ENCODE measurements at places on chromosomes 1 and 21.
A peak's percentile ranks its signal among the peaks of the same experiment; 100 is the strongest.

GRCh38 chr21:26199456-26199855 lies 28.9 kb upstream of the APP start:
- no peak for DNase-seq

DNA sequence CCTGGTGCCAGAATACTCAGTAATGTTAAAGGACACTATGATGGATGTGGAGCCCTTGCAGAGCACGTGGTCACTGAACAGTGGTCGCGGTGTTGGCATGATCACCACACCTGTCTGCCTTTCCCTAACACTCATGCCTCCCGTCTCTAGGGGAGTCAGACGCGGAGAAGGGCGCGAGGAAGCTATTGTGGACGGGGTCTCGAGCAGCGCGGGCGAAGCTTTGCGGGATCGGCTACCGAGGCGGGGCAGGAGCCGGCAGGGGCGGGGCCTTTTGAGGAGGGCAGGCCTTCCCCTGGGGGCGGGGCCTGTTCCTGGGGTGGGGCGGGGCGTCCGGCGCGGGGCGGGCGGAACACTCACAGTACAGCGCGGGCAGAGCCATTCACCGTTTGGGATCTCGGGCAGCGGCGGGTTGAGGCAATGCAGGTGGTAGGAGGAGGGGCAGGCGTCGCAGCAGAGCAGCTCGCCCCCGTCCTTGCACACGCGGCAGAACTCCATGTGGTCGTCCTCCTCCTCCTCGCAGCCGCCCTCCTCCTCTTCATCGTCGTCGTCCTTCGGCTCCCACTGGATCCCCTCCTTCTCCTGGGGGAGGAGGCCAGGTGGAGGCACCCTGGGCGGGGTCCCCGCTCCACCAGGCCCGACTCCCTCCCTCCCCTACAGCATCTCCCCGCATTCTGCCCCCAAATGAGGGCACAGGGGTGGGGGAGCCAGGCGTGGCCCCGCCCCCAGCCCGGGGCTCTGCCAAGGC lies 31.5 kb downstream of the CHD5 start:
- peak; percentile 81 for DNase-seq

GRCh38 chr1:209877087-209877764 lies 49.5 kb downstream of the UTP25 start:
- no peak for DNase-seq

- no peak for DNase-seq
These were observed 3.0 kb downstream of the OLFML3 start for GRCh38 chr1:113981962-113982931.

DNA sequence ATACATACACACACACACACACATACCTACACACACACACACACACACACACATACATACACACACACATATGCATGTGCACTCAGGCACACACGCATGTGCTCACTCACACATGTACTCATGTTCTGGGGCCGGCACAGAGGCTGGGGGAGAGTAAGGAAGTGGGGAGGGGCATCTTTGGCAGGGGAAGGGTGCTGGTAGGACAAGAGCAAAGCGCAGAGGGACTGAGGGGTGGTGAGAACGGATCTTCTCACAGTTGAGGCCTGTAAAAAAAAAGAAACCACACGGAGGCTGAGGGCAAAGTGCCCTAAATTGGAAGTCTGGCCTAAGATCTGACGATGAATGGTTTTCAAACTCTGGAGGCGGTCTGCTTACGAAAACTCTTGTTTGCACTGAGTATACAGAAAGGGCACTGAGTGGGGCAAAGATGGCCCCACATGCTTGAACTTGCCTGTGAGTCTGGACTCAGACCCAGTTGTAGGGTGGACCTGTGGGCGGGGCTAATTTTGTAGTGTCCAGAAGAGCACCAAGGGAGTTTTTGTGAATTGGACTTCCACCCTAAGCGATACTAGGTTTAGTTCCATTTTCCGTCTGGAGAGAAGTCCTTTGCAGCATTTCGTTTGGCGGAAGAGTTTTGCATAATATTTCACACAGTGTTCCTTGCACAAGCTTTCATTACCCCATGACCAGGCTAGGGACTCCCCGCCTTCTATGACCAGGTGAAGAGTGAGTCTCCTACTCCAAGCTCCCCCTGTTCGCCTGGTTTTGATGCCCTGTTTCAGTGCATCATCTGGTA lies 79.3 kb upstream of the LYST start:
- no peak for DNase-seq

DNA sequence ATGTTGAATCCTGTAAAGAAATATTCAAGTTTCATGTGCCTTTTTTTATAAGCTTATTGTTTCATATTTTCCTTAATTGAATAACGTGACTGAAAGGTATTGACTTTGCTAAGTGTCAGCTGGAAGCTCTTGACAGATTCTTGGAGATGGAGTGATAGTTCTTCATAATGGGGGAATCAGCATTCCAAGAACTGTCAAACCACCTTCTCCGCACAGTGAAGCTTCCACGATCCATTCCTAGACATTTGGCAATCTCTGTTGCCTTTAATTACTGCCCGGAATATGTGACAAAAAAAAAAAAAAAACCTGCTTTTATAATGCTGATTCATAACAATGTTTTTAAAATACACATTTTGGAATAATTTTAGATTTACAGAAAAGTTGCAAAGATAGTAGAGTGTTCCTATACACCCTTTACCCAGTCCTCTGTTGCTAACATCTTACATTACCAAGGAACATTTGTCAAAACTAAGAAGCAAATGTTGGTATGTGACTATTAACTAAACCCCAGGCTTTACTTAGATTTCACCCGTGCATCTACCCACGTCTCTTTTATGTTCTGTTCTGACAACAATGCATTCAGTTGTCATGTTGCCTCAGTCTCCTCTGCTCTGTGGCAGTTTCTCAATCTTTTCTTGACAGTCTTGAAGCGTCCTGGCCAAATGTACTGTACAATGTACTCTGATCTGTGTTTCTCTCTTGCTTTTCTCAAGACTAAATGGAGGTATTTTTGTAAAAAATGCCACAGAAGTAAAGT lies 674.1 kb downstream of the SMYD3 start:
- DNase-seq = no peak

- DNase-seq = no peak
These were observed at the start of gene TAGLN2 for GRCh38 chr1:159924791-159925718. Gene TAGLN2 (minus strand): TSS chr1:159925507. CDS start chr1:159920509, 4,998 bp downstream.

- DNase-seq = no peak
These were observed 31.2 kb downstream of the SDC3 start for GRCh38 chr1:30877205-30877912.

GRCh38 chr1:39575191-39576015 lies 1.2 kb downstream of the PABPC4 start:
- no peak for DNase-seq

Measured in NCI-H1092 (cell line).